ENCODE measurements at places on chromosomes 3 and 15. TPM values are rescaled to one million over a fixed set of nuclear protein-coding genes. Genes with fewer than 3 reads are reported as not detected.

- H3K4me1 ChIP-seq, result no peaks in the 10 kb centered on the region
- no peak for DNase-seq
- H3K27ac ChIP-seq, result no peak overlapping the region
- no peaks in the 10 kb centered on the region for H3K27me3 ChIP-seq
- no peak overlapping the region for H3K4me3 ChIP-seq
- H3K36me3 ChIP-seq, result peaks cover 33% of the 10 kb centered on the region
Observed at GRCh38 chr3:14156843-14157561, 21.4 kb downstream of the XPC start.

GRCh38 chr15:74383695-74384565 is 16.5 kb upstream of the CYP11A1 start:
- H3K27me3 ChIP-seq, result no peaks in the 10 kb centered on the region
- H3K36me3 ChIP-seq, result no peaks in the 10 kb centered on the region
- H3K4me1 ChIP-seq, result peaks cover 7% of the 10 kb centered on the region
- no peak overlapping the region for H3K4me3 ChIP-seq
- peak; percentile 81 for DNase-seq

DNA sequence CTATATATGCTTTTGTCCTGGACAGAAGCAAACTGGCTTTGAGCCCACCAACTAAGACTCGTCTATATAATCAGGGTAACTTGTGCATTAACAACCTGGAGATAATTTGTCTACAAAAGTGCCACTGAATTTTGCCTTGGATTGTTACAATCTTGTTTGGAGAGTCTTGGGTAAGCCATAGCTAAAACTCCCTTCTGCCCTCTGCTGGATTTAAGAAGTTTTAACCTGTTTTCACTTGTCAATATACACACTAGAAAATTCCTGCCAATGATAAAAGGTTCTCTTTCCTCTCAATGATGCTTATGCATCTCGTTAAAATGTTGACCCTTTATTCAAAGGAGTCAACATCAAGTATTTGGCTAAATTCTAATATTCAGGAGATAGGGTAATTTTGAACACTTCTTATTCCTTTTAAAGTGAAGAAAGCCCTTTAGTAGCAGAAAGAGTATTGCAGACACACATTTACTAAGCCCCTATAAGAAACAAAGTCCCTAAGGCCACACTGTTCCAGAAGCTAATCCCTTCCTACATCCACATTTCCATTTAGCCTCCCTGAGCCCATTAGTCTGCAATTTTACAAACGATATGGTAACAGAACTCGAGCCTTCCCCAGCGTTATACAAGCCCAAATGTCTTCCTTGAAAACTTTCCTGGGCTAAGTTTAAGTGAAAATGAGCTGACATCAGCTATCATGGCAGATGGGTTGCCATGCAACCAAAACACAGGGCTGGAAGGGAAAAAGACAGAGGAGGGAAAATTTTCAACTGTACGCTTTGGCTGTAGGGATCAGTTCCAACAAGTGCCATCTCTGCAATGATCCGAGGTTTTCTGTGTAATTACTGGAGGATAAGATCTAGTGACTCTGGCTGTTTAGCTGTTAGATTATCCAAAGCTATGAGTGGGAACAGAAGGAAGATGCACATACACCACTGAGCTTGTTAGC is 75.9 kb upstream of the FGF12 start:
- peak; percentile 44 for DNase-seq
- no peaks in the 10 kb centered on the region for H3K4me1 ChIP-seq
- no peaks in the 10 kb centered on the region for H3K27me3 ChIP-seq
- no peak overlapping the region for H3K4me3 ChIP-seq
- H3K36me3 ChIP-seq, result no peaks in the 10 kb centered on the region
- H3K27ac ChIP-seq, result no peak overlapping the region

GRCh38 chr3:62142331-62143085 is 230.8 kb downstream of the FEZF2 start:
- no peaks in the 10 kb centered on the region for H3K27me3 ChIP-seq
- H3K27ac ChIP-seq, result no peak overlapping the region
- no peaks in the 10 kb centered on the region for H3K36me3 ChIP-seq
- H3K4me3 ChIP-seq, result no peak overlapping the region
- DNase-seq, result peak; percentile 34
- H3K4me1 ChIP-seq, result no peaks in the 10 kb centered on the region

- H3K4me3 ChIP-seq, result no peak overlapping the region
- H3K27ac ChIP-seq, result no peak overlapping the region
- no peaks in the 10 kb centered on the region for H3K27me3 ChIP-seq
- peak; percentile 36 for DNase-seq
- H3K36me3 ChIP-seq, result no peaks in the 10 kb centered on the region
Observed at GRCh38 chr15:57727031-57727430, 20.5 kb downstream of the POLR2M start.

DNA sequence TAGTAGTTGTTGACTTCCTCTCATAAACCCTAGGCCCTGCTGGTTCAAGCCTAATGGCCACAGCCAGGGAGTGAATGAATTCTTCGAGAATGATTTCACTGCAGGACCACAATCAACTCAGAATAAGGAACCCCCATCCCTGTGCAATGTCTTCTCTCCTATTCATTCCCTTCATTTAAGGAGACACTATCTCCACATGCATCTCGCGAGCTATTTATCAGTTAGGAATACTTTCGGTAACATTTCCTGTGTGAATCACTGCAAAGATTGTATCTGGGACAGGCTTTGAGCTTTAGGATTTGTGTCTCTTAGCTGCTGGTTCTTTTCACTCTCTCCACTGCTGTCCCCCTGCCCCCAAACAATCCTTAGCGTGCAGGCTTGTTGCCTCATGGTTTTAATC is 94.4 kb downstream of the MYLK start:
- H3K27me3 ChIP-seq, result no peaks in the 10 kb centered on the region
- peaks cover 16% of the 10 kb centered on the region for H3K4me1 ChIP-seq
- DNase-seq, result no peak
- no peak overlapping the region for H3K4me3 ChIP-seq
- peaks cover 16% of the 10 kb centered on the region for H3K36me3 ChIP-seq

GRCh38 chr15:49383266-49383665 is 39.8 kb upstream of the FGF7 start:
- peak; percentile 88 for DNase-seq
- no peaks in the 10 kb centered on the region for H3K27me3 ChIP-seq
- H3K4me1 ChIP-seq, result peaks cover 6% of the 10 kb centered on the region
- no peak overlapping the region for H3K4me3 ChIP-seq

- no peaks in the 10 kb centered on the region for H3K27me3 ChIP-seq
- H3K36me3 ChIP-seq, result no peaks in the 10 kb centered on the region
- H3K4me1 ChIP-seq, result peaks cover 3% of the 10 kb centered on the region
- no peak overlapping the region for H3K4me3 ChIP-seq
Observed at GRCh38 chr3:17055374-17056276, 170.9 kb downstream of the PLCL2 start.

GRCh38 chr3:51798411-51798963 is 19.4 kb upstream of the IQCF6 start:
- no peak overlapping the region for H3K4me3 ChIP-seq
- no peak for DNase-seq
- no peak overlapping the region for H3K27ac ChIP-seq
- H3K27me3 ChIP-seq, result no peaks in the 10 kb centered on the region
- H3K36me3 ChIP-seq, result no peaks in the 10 kb centered on the region

- H3K27ac ChIP-seq, result no peak overlapping the region
- no peaks in the 10 kb centered on the region for H3K27me3 ChIP-seq
- no peaks in the 10 kb centered on the region for H3K36me3 ChIP-seq
- H3K4me1 ChIP-seq, result no peaks in the 10 kb centered on the region
Observed at GRCh38 chr15:68764090-68764489, 56.6 kb downstream of the ANP32A start.

The UBAP1L gene
- 0.99 TPM for total RNA-seq

The RPP25 gene
- total RNA-seq, result 0.50 TPM

The TM4SF18 gene
- total RNA-seq, result not detected

Data from fibroblast of lung (primary cell).